Activated CD4-positive, alpha-beta T cell treated with anti-CD3 and anti-CD28 coated beads, Interleukin-2, amount 50 U/mL, for 24 hours (primary cell): ENCODE measurements at places on chromosomes 7 and 10.

DNA sequence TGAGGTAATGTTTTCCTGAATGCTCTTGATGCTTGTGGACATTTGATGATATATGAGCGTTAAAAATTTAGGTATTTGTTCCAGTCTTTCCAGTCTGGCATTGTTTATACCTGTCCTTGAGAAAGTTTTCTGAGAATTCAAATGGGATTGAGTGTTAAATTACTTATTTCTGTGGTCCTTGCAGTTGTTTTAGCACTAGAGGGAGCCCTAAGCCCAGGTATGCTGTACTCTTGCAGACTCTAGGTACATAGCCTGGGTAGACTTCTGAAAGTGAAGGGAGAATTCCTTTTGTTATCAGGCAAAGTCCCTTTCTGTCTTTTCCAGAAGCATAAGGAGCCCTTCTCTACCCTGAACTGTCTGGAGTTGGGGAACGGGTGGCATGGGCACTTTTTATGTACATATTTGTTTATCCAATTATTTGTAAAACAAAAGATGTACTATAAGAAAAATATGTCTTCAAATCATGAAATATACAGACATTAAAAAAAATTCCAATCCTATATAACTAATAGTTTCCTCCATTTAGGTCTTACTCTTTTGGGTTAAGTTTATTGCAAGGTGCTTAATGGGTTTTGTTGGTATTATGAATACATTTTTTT is 262.1 kb downstream of the ATRNL1 start:
- DNase-seq = no peak

GRCh38 chr7:133134810-133135209 is 52.9 kb upstream of the CHCHD3 start:
- no peak for DNase-seq

DNA sequence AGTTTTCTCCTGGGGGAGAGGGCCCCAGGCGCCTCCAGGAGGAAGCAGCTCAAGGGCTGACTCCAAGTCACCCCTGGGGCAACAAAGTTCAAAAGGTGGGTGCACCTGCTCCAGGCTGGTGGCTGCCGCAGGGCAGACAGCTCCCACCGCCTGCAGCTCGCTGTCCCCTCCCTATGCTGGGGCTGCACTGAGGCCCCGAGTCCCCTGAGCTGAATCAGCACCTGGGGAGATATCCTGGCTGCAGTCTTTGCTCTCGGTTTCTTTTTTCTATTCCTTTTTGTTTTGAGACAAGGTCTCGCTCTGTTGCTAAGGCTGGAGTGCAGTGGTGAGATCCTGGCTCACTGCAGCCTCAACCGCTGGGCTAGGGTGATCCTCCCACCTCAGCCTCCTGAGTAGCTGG is 183.4 kb downstream of the DNAJB6 start:
- DNase-seq = no peak

- DNase-seq = no peak
Observed at GRCh38 chr10:78458983-78459638, 425.4 kb downstream of the RPS24 start.

GRCh38 chr7:7103343-7104313 is 78.7 kb upstream of the C1GALT1 start:
- DNase-seq = peak; percentile 14

- DNase-seq = no peak
Observed at GRCh38 chr7:20287317-20287716, 43.4 kb upstream of the ITGB8 start.

DNA sequence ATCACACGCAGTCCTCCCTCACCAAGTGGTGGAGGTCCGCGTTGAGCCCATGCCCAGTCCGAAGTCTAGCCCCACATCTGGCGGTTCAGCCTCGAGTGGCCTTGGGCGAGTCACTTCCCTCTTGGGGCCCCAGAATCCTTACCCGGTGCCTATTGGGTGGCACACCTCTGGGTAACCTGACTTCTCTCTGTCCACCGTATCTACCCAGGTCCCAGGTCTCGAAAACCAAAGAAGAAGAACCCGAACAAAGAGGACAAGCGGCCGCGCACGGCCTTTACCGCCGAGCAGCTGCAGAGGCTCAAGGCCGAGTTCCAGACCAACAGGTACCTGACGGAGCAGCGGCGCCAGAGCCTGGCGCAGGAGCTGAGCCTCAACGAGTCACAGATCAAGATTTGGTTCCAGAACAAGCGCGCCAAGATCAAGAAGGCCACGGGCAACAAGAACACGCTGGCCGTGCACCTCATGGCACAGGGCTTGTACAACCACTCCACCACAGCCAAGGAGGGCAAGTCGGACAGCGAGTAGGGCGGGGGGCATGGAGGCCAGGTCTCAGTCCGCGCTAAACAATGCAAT is 4.3 kb downstream of the EN2 start:
- DNase-seq = no peak

- no peak for DNase-seq
Observed at GRCh38 chr10:95864906-95865813, 42.6 kb upstream of the CC2D2B start.

GRCh38 chr7:47088329-47089067 is 493.4 kb downstream of the TNS3 start:
- DNase-seq = no peak

GRCh38 chr7:90536449-90536848 is 59.7 kb upstream of the CDK14 start:
- DNase-seq = no peak

- no peak for DNase-seq
Observed at GRCh38 chr7:107394831-107395230, 75.0 kb upstream of the GPR22 start.

- DNase-seq = no peak
Observed at GRCh38 chr10:117626228-117626627, 83.7 kb downstream of the EMX2 start.

- no peak for DNase-seq
Observed at GRCh38 chr10:103145860-103146466, 47.1 kb downstream of the NT5C2 start.

DNA sequence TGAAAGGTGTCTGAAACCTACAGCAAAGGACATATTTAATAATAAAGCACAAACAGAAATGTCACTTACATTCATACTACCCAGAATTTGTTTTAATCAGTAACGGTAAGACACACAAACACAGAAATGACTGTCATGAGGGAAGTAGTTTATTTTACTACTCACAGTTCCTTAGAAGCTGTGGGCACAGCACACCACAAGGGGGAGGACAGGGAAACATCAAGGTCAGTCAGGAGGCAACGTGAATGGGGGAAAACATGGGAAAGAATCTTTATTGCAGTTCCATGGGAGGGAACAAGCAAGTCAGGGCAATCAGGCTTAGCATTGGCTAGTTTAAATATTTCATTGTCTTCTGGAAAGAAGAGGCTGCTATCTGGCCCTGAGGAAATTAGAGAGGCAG is 123.8 kb upstream of the PDSS1 start:
- no peak for DNase-seq

- DNase-seq = no peak
Observed at GRCh38 chr7:27295236-27295635, 52.6 kb downstream of the EVX1 start.

- no peak for DNase-seq
Observed at GRCh38 chr10:26502986-26503385, 64.8 kb downstream of the APBB1IP start.

- DNase-seq = no peak
Observed at GRCh38 chr10:70726909-70727495, 54.7 kb downstream of the ADAMTS14 start.

GRCh38 chr10:24197263-24197662 is 11.7 kb upstream of the KIAA1217 start:
- no peak for DNase-seq

DNA sequence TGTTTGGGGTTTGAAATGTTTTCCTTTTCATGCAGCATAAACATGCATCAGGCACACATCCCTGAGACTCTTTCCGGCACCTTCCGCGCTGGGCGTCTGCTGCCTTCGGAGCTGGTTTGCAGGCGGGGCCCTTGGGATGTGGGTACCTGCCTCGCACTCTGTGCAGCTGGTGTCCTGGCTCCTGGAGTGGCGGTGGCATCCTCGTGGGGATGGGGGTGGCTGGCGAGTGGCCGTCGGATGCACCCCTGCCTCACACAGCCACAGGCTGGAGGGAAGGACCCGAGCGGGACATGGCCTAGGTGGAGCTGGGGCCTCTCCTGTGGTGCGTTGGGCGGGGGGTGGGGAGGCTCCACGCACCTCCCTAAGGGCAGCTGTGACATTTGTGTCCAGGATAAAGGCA is 68.5 kb upstream of the ADGRA1 start:
- no peak for DNase-seq

GRCh38 chr7:14622559-14622958 is 280.0 kb downstream of the DGKB start:
- no peak for DNase-seq

DNA sequence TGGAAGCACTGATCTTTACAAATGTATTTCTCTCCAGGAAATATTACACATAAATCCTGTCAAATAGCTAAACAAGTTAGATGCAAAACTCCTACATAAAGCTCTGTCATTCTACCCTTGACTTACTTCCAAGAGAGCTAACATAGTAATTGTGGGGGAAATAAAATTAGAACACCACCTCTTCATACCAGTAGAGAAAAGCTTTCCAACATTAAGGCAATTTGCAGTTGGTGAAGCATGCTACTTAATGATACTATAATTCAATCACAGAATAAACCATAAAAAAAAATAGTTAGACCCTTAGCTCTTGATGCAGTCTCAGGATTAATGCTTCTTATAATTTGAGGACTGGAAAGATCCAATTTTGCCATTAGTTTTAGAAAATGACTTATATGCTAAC is 35.2 kb downstream of the SEMA3A start:
- DNase-seq = no peak

DNA sequence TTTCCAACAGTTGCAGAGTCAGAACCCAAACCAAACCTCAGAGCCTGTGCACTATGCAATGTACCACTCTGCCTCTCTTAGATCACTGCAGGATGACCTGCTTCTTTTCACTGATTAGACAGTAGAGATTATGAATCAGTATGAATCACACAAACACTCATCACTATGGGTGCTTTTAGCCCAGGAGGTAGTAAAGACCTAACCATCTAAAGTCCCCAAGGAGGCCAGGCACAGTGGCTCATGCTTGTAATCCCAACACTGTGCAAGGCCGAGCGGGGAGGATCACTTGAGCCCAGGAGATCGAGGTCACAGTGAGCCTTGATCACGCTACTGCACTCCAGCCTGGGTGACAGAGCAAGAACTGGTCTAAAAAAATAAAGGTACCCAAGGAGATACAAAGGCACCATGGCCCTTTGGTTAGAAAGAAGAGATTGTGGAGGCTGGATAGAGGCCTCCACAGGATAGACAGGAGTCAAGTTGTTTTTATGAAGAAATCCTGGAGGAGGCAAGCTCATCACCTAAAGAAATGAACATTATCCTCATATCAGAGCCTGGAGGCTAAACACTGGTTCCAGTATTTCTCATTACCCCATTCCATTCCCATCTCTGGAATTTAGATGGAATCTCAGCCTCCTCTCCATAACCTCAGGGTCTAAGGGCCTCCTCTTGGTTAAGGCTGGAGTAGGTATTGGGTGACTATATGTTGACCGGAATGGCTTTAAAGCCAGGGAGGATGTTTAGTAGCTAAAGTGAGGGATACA is 12.9 kb downstream of the SEC31B start:
- no peak for DNase-seq

GRCh38 chr7:133344275-133344674 is 91.4 kb downstream of the EXOC4 start:
- no peak for DNase-seq

DNA sequence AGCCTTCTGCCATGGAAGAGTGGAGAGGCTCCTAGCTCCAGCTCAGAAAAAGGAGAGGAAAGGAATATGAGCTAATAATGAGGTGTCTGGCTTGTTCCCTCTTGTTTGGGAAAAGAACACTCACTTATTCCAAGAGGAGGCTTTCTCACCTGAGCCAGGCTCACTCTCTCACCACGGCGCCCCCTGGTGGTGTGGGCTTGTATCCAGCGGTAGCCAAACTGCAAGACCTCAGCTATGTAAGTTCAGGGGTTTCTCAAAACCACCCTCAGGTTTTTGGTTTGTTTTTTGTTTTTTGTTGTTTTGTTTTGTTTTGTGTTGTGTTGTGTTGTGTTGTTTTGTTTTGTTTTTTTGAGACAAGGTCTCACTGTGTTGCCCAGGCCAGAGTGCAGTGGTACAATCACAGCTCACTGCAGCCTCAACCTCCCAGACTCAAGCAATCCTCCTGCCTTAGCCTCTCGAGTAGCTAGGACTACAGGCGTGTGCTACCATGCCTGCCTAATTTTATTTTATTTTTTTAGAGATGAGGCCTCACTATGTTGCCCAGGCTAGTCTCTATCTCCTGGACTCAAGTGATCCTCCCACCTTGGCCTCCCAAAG is 124.0 kb downstream of the TMEM130 start:
- peak; percentile 55 for DNase-seq

GRCh38 chr7:77238703-77239136 is 39.1 kb upstream of the FGL2 start:
- no peak for DNase-seq

GRCh38 chr7:4159154-4159501 is 523.0 kb upstream of the FOXK1 start:
- no peak for DNase-seq

DNA sequence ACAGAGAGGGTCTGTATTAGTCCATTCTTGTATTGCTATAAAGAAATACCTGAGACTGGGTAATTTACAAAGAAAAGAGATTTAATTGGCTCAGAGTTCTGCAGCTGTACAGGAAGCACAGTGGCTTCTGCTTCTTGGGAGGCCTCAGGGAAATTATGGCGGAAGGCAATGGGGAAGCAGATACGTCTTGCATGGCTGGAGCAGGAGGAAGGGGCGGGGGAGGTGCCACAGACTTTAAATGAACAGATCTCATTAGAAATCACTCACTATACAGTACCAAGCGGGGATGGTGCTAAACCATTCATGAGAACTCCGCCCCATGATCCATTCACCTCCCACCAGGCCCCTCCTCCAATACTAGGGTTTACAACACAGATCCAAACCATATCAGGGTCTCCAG is 3.7 kb upstream of the CALU start:
- no peak for DNase-seq

DNA sequence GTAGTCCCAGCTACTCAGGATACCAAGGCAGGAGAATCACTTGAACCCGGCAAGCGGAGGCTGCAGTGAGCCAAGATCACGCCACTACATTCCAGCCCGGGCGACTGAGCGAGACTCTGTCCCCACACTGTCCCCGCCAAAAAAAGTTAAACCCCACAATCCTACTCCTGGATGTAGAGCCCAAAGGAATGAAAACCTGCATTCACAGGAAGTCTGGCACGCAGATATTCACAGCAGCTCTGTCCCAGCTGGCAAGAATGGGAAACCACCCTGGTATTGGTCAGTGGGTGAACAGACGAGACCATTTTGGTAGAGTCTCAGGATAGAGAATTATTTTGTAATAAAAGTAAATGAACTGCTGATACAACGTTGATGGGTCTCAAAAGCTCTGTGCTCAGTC is 225.2 kb downstream of the MAD1L1 start:
- DNase-seq = no peak
